Uterus (tissue), 4 donors: ENCODE measurements at places on chromosomes 1 and 21.

- H3K4me3 ChIP-seq, result no peak overlapping the region
- H3K27me3 ChIP-seq, result no peaks in the 10 kb centered on the region
- no peaks in the 10 kb centered on the region for H3K36me3 ChIP-seq
- peak overlapping the region; percentile 60 for H3K27ac ChIP-seq
- no peaks in the 10 kb centered on the region for H3K4me1 ChIP-seq
Measured at GRCh38 chr1:234675572-234675971, 65.6 kb upstream of the IRF2BP2 start.

DNA sequence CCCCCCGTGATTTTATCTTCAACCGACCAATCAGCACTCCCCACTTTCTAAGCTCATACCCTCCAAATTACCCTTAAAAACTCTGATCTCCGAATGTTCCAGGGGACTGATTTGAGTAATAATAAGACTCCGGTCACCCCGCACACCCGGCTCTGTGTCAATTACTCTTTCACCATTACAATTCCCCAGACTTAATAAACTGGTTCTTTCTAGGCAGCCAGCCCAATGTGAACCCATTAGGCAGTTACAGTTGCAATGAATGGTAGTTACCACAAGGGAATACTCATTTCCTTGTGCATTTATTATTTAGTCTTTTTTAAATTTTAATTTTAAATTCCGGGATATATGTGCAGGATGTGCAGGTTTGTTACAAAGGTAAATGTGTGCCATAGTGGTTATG lies 177.9 kb downstream of the HFM1 start:
- DNase-seq, result no peak
- H3K36me3 ChIP-seq, result no peaks in the 10 kb centered on the region
- H3K27me3 ChIP-seq, result no peaks in the 10 kb centered on the region
- no peaks in the 10 kb centered on the region for H3K4me1 ChIP-seq

- H3K4me3 ChIP-seq, result no peak overlapping the region
- no peak overlapping the region for H3K27ac ChIP-seq
- H3K36me3 ChIP-seq, result no peaks in the 10 kb centered on the region
- no peaks in the 10 kb centered on the region for H3K4me1 ChIP-seq
Measured at GRCh38 chr1:246181241-246181640, 325.8 kb downstream of the SMYD3 start.

DNA sequence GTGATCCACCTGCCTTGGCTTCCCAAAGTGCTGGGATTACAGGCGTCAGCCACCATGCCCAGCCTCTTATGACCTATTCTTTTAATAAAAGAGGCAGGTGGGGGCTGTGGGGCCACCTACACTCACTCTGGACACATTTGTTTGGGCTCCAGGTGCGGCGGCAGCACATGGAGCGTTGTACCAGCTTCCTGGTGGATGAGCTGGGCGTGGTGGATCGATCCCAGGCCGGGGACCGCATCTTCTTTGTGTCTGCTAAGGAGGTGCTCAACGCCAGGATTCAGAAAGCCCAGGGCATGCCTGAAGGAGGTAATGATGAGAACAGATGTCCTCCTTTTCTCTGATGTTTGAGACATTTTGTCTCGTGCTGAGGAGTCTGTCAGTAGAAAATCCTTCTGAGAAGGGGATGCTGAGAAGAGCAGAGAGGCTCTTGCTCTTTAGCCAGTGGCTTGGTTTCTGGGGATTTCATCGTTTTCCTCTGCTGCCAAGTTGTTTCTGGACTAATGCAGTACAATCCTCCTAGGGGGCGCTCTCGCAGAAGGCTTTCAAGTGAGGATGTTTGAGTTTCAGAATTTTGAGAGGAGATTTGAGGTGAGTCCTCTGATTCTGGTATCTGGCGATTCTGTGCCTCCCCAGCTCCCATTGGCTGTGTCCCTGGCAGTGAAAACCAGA lies 17.9 kb upstream of the MIIP start:
- H3K4me1 ChIP-seq, result no peaks in the 10 kb centered on the region
- H3K27me3 ChIP-seq, result no peaks in the 10 kb centered on the region
- no peaks in the 10 kb centered on the region for H3K36me3 ChIP-seq
- no peak for DNase-seq

GRCh38 chr1:74579425-74579824 lies 67.0 kb upstream of the LRRC53 start:
- H3K4me1 ChIP-seq, result no peaks in the 10 kb centered on the region
- H3K4me3 ChIP-seq, result no peak overlapping the region
- no peaks in the 10 kb centered on the region for H3K36me3 ChIP-seq
- H3K27ac ChIP-seq, result no peak overlapping the region
- no peak for DNase-seq
- H3K27me3 ChIP-seq, result no peaks in the 10 kb centered on the region

GRCh38 chr1:220983877-220984635 lies 104.8 kb downstream of the HLX start:
- peaks cover 19% of the 10 kb centered on the region for H3K27me3 ChIP-seq
- H3K4me3 ChIP-seq, result no peak overlapping the region
- no peaks in the 10 kb centered on the region for H3K4me1 ChIP-seq

DNA sequence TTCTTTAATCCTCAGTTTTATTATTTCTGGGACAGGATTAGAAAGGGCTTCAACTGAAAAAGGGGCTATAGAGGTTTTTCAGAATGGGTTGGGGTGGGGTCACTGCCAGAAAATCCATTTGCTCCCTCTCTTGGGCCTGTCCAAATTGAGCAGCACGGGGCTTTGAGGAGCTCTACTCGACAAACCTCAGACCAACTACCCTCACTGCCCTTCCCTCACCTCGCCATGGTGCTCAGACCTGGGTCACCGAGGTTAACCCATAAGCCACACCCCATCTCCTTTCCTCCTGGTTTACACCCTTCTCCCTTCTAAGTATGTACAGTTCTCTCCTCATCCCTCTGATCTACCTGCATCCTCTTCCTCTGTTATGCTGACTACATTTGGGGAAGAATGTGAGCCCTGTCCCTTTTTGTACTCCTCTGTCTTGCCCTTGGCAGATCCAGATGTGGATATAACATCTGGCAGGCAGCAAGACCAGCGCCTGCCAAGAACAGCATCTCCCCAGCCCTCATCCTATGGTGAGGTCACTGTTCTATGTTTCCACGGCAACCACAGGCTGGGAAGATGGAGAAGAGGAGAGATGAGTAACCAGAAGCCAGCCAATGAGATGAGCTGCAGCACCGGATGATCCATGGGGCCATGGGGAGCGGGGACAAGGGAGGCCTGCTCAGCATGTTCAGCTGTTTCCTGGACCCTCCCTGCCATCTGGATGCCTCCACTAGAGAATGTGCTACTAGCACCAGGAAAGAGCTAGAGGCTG lies 3.7 kb upstream of the FABP3 start:
- H3K36me3 ChIP-seq, result no peaks in the 10 kb centered on the region
- H3K27me3 ChIP-seq, result no peaks in the 10 kb centered on the region
- H3K4me3 ChIP-seq, result no peak overlapping the region
- no peak for DNase-seq

DNA sequence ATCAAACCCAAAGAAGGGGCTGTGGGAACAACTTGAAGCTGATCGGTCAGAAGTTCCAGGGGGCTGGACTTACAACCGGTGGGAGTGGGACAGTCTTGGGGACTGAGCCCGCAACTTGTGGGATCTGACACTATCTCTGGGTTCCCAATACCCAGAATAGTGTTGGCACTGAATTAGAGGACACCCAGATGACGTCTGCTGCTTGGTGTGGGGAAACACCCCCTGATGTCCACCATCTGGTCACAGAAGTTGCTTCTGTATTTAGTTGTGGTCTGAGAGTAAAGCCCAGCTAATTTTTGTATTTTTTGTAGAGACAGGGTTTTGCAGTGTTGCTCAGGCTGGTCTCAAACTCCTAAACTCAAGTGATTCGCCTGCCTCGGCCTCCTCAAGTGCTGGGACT lies 28.8 kb downstream of the SERBP1 start:
- H3K4me1 ChIP-seq, result no peaks in the 10 kb centered on the region
- DNase-seq, result no peak
- no peaks in the 10 kb centered on the region for H3K27me3 ChIP-seq
- no peak overlapping the region for H3K27ac ChIP-seq
- H3K36me3 ChIP-seq, result no peaks in the 10 kb centered on the region

GRCh38 chr1:178885869-178886268 lies 15.0 kb upstream of the ANGPTL1 start:
- H3K27me3 ChIP-seq, result no peaks in the 10 kb centered on the region
- no peaks in the 10 kb centered on the region for H3K4me1 ChIP-seq
- H3K36me3 ChIP-seq, result no peaks in the 10 kb centered on the region

DNA sequence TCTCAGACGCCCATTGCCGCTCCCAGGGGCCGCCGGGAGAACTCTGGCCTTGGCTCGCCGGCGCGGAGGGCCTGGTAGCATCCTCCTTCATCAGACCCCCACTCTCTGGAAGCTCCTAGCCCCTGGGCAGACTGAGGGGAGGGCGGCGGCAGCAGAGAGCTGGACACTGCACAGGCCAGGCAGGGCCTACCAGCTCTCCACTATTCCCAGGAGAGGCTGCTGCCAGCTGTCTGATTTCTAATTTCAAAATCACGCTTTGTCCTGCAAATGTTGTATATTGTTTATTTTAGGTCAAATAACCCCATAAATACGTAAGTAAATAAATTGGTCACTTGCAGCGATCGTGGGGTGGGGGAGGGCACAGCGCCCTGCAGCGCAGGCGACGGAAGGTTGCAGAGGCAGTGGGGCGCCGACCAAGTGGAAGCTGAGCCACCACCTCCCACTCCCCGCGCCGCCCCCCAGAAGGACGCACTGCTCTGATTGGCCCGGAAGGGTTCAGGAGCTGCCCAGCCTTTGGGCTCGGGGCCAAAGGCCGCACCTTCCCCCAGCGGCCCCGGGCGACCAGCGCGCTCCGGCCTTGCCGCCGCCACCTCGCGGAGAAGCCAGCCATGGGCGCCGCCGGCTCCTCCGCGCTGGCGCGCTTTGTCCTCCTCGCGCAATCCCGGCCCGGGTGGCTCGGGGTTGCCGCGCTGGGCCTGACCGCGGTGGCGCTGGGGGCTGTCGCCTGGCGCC lies at the start of gene MTARC1:
MTARC1 (plus strand) TSS at position 577 of the 732 bp plus-strand sequence; CDS start at position 609, 32 bp downstream.
- H3K36me3 ChIP-seq, result no peaks in the 10 kb centered on the region
- H3K4me1 ChIP-seq, result no peaks in the 10 kb centered on the region
- H3K4me3 ChIP-seq, result peak within 1 kb of the TSS; percentile 51
- no peaks in the 10 kb centered on the region for H3K27me3 ChIP-seq
- peak within 1 kb of the TSS; percentile 5 for H3K27ac ChIP-seq

- H3K4me3 ChIP-seq, result no peak overlapping the region
- H3K36me3 ChIP-seq, result no peaks in the 10 kb centered on the region
- DNase-seq, result no peak
- no peaks in the 10 kb centered on the region for H3K27me3 ChIP-seq
- H3K27ac ChIP-seq, result no peak overlapping the region
- no peaks in the 10 kb centered on the region for H3K4me1 ChIP-seq
Measured at GRCh38 chr1:101435831-101436511, 199.2 kb downstream of the S1PR1 start.

GRCh38 chr1:176785056-176785455 lies 322.1 kb downstream of the PAPPA2 start:
- no peak overlapping the region for H3K4me3 ChIP-seq
- H3K27me3 ChIP-seq, result no peaks in the 10 kb centered on the region
- no peaks in the 10 kb centered on the region for H3K36me3 ChIP-seq
- H3K4me1 ChIP-seq, result no peaks in the 10 kb centered on the region
- no peak overlapping the region for H3K27ac ChIP-seq

DNA sequence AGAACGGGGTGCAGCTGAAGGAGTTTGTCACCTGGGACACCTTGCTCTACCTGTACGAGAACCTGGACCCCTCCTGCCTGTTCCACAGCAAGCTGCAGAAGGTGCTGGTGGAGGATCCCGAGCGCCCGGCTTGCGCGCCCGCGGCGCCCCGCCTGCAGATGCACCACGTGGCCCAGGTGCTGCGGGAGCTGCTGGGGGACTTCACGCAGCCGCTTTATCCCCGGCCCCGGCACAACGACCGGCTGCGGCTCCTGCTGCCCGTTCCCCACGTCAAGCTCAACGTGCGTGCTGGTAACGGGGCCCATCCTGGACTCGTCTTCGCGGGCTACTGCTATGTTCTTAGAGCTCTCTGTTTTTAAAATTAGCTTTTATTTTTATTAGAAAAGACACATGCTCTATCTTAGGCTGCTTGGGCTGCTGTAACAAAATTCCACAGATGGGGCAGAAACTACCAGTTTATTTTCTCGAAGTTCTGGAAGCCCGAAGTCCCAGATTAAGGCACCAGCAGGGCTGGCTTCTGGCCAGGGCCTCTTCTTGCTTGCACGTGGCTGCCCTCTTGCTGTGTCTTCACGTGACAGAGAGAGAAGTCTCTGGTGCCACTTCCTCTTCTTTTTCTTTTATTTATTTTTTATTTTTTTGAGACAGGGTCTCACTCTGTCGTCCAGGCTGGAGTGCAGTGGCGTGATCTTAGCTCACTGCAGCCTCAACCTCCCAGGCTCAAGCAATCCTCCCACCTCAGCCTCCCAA lies 38.1 kb downstream of the TRPM2 start:
- DNase-seq, result no peak
- no peaks in the 10 kb centered on the region for H3K36me3 ChIP-seq
- no peaks in the 10 kb centered on the region for H3K27me3 ChIP-seq
- no peak overlapping the region for H3K4me3 ChIP-seq
- H3K27ac ChIP-seq, result no peak overlapping the region
- no peaks in the 10 kb centered on the region for H3K4me1 ChIP-seq

DNA sequence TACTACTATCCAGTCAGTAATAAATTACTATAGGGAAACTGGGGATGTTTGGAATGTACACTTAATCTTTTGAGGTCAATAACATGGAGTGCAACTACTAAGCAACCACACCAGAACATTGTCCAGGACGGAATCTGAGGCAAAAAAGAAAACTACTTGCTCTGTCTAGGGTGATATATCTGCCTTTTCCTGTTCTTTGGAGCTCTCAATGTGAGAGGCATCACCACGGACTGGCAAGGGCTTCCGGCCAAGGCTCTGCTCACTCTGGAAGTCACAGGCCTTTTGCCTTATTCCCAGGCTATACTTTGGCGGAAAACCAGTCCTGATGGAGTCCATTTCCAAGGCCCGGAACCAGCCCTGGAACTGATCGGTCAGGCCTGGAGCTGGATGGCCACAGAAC lies 94.2 kb downstream of the DTL start:
- no peaks in the 10 kb centered on the region for H3K27me3 ChIP-seq
- no peak overlapping the region for H3K27ac ChIP-seq
- DNase-seq, result no peak

DNA sequence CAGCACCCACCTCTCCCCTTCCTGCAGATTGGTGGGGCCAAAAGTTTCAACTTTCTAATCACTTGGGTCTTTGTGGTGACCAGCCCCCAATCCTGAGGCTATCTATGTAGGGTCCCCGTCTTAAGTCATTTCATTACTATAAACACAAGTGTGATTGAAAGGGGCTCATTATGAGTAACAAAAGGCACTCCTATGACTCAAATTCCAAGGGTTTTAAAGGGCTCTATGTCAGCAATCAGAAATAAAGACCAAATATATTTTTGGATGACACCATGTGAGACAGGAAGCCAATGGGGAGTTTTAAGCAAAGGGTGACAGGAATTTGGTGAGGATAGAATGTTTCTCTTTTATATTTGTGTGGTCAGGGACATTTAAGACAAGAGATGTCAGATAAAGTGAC lies 6.2 kb downstream of the ERO1B start:
- H3K27ac ChIP-seq, result no peak overlapping the region
- H3K27me3 ChIP-seq, result no peaks in the 10 kb centered on the region
- no peak overlapping the region for H3K4me3 ChIP-seq
- H3K36me3 ChIP-seq, result no peaks in the 10 kb centered on the region

DNA sequence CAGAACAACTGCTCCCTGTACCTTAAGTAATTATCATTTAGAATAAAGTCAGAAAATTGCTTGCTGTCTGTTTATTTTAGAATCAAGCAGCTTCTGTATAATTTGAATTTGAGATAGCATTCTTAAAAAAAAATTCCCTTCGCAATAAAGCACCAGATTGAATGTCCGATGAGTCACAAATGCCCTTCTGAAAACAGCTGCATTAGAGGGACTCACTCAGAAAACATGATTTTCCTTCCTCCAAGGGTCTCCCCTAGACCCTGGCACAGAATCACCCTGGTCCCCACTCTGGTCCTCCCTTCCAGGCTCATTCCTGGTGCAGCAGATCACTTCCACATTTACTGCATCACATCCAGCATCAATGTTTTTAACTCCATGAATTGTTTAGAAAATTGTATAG lies 471.1 kb upstream of the VAMP3 start:
- no peaks in the 10 kb centered on the region for H3K36me3 ChIP-seq
- no peaks in the 10 kb centered on the region for H3K4me1 ChIP-seq
- peak overlapping the region; percentile 52 for H3K27ac ChIP-seq
- DNase-seq, result no peak
- no peak overlapping the region for H3K4me3 ChIP-seq
